Spleen (tissue), 13 donors: ENCODE measurements at places on chromosomes 1 and 21. TPM values are rescaled to one million over a fixed set of nuclear protein-coding genes. Genes with fewer than 3 reads are reported as not detected.

Gene TBX19
- total RNA-seq, result 4.5 TPM

Gene KCNJ15
- total RNA-seq, result 8.9 TPM

Gene RAP1GAP
- 1.2 TPM for total RNA-seq

Gene DHCR24
- 284 TPM for total RNA-seq

Gene SELENBP1
- total RNA-seq, result 114 TPM

Gene RNPEP
- 66.5 TPM for total RNA-seq

Gene COL8A2
- 11.1 TPM for total RNA-seq

Gene MARCKSL1
- total RNA-seq, result 60.0 TPM

Gene FOXO6
- 1.1 TPM for total RNA-seq

Gene CGN
- 0.63 TPM for total RNA-seq

Gene SH2D5
- total RNA-seq, result 0.22 TPM

Gene S100A12
- 185 TPM for total RNA-seq

Gene CNR2
- 18.2 TPM for total RNA-seq

Gene RPE65
- total RNA-seq, result not detected

Gene TFF2
- total RNA-seq, result not detected

Gene MYOG
- total RNA-seq, result not detected

Gene ALG14
- total RNA-seq, result 6.0 TPM

Gene LCE1F
- total RNA-seq, result not detected

Gene SPTA1
- total RNA-seq, result 32.6 TPM
